Stimulated activated CD8-positive, alpha-beta memory T cell treated with anti-CD3 and anti-CD28 coated beads, Interleukin-15, amount 100 ng/mL, for 4 hours (primary cell): ENCODE measurements at places on chromosomes 5 and 9.

DNA sequence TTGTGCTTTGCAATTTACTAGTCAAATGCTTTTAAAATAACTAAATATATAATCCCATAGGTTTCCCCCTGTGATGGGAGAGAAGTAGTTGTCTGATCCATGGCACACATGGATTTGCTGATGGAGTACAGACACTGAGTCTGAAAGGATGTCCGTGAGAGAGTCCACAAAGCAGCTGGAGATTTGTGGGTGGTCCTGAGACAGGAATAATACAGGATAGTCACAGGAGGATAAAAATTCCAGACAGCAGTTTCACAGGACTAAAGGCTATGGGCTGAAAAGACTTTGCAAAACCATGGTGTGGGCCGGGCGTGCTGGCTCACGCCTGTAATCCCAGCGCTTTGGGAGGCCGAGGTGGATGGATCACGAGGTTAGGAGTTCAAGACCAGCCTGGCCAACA is 58.7 kb upstream of the ZFR start:
- DNase-seq: no peak

- no peak for DNase-seq
Observed at GRCh38 chr5:96458176-96458575, 25.1 kb upstream of the PCSK1 start.

DNA sequence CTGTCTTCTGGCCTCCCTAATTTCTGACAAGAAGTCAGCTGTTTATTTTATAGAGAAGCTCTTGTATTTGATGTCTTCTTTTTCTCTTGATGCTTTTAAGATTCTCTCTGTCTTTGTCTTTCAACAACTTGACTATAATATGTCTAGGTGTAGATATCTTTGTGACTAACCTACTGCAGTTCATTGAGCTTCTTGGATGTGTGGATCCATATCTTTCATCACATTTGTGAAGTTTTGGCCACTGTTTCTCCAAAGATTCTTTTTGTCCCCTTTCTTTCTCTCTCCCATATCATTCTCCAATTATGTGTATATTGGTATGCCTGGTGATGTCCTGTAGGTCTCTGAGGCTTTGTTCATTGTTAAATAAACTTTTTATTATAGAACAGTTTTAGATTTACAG is 16.7 kb downstream of the SPEF2 start:
- DNase-seq: no peak

GRCh38 chr5:179124273-179124852 is 64.2 kb downstream of the ZNF354C start:
- DNase-seq: no peak

DNA sequence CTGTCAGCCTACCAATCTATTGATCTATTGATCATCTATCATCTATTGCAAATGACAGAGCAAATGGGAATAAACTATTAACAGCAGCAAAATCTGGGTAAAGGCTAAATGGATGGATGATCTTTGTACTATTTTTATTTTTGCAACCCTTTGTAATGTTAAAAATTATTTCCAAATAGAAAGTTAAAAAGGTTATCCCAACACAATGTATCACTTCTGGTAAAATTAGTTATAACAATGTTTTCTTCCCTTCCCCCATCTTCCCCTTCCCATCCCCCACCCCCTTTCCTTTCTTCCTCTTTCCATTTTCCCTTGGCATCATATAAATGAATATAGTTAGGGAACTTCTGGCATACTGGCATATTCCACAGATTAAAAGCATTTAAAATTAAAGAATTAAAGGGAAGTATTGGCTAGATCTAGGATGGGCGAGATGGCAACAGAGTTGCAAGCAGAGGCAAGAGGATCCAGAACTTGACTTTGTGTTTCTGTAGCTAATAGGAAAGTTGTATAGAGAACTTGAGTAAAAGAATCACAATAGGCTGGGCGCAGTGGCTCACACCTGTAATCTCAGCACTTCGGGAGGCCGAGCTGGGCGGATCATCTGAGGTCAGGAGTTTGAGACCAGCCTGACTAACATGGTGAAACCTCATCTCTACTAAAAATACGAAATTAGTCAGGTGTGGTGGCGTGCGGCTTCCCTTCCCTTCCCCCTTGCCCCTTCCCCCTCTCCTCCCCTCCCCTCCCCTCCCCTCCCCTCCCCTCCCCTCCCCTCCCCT is 66.6 kb upstream of the TAF11L2 start:
- no peak for DNase-seq

DNA sequence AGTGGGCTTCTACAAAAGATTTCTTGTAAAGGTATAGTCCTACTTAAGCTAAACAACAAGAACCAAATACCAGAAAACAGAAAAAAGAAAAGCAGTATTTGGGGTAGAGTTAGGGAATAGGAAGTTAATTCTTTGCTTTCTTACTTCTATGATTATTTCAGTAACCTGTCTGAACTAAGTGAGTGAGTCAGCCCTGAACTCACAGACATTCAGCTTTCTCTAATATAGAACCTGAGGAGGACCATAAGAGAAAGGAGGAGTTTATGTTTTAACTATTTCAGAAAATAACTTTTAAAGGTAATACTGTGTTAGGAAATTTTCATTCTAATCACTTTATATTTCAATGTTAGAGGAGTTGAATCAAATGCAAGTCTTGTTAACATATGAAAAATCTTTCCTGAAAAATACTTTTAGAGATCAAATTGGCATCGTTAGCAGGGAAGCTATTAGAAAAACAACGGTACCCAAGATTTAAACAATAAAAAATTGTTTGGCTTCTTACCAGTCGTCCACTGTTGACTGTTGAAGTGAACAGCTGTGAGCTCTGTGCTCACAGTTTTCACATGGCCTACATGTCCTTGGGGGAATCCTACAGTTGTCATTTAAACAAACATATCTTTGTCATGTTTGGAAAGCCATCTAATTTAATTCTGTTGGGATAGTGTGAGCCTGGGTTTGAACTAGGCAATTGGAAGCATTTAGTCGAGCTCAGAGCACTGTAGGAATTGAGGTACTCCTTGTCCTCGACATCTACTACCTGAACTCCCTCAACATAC is 19.9 kb upstream of the ZFAND5 start:
- no peak for DNase-seq

GRCh38 chr5:117201001-117201400 is 626.4 kb upstream of the SEMA6A start:
- no peak for DNase-seq

DNA sequence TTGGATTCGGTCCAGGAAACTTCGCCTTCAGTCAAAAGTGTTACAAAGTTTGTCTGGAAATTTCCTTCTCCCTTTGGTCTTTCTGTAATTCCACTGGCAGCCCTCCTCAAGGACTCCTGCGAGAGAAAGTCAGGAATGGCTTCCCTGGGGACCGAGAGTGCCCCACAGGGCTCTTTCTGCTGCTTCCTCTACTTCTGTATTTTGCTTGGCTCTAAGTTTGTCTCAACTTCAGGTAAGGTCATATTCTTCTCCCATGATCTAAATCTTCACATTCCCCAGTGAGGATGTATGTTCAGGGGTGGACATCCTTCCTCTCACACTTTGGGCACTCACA is 10.3 kb upstream of the RIOK2 start:
- no peak for DNase-seq

- DNase-seq: no peak
Observed at GRCh38 chr5:34494111-34494755, 161.9 kb upstream of the RAI14 start.

DNA sequence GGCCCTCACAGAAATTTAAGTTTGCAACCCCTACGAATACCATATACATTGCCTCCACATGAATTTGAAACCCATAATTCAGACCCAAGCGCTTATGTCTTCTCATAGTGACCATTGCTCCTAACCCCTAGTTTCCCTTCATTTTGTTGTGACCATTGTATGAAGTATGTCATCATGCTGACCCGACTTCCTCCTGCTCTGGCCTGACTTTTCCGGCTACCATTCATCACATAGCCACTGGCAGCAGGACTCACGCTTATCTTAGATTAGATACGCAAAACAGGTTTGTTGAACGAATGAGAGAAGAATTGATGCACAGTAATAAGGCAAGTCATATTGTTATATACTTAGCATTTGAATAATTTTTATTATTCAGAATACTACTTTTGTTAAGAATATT is 345.4 kb downstream of the FBXL17 start:
- DNase-seq: no peak

DNA sequence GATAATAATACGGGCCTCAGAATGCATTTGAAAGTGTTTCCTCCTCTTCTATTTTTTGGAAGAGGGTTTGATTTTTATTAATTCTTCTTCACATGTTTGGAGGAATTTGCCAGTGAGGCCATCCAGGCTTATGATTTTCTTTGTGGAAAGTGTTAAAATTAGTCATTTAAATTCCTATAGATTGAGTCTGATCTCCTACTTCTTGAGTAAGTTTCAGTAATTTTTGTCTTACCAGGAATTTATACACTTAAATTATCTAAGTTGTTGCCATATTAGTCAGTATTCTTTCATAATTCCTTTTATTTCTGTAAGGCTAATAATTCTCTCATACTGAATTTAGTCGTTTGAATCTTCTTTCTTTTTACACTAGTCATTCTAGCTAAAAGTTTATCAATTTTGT is 25.2 kb upstream of the HAPLN1 start:
- DNase-seq: no peak

- DNase-seq: peak; percentile 40
Observed at GRCh38 chr9:36873247-36873875, 160.7 kb downstream of the PAX5 start.

DNA sequence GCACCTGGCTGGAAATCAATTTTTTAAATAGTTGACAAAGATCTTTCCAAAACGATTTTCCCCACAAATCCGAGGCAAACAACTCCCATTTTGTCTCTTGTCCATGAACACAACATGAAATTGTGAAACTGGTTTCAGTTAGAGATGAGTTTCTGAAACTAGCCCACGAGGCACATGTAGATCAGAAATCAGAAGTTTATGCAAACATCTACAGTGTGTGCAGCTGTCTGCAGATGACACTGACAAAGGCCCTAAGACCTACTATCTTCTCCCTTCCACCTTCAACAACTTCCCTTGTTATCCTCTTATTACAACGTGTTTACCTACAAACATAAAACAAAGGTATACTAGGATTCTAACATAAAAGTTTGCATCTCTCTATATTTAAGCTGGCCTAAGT is 183.3 kb downstream of the DIRAS2 start:
- DNase-seq: no peak

DNA sequence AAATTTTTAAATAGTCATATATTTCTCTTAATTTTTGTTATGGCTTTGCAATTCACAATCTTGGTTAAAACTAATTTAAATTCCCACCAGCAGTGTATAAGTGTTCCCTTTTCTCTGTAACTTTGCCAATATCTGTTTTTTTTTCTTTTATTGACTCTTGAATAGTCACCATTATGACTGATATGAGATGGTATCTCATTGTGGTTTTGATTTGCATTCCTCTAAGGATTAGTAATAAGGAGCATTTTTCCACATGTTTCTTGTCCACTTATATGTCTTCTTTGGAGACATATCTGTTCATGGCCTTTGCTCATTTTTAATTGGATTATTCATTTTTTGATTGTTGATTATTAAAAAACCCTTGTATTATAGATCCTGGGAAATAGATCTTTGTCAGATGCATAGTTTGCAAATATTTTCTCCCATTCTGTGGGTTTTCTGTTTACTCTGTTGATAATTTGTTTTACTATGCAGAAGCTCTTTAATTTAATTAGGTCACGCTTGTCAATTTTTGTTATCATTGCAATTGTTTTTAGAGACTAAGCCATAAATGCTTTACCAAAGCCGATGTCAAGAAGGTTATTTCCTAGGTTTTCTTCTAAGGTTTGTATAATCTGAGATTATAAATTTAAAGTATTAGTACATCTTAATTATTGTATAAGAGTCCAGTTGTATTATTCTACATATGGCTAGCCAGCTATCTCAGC is 610.9 kb downstream of the CHSY3 start:
- no peak for DNase-seq

- no peak for DNase-seq
Observed at GRCh38 chr5:14775857-14776256, 95.7 kb downstream of the ANKH start.

DNA sequence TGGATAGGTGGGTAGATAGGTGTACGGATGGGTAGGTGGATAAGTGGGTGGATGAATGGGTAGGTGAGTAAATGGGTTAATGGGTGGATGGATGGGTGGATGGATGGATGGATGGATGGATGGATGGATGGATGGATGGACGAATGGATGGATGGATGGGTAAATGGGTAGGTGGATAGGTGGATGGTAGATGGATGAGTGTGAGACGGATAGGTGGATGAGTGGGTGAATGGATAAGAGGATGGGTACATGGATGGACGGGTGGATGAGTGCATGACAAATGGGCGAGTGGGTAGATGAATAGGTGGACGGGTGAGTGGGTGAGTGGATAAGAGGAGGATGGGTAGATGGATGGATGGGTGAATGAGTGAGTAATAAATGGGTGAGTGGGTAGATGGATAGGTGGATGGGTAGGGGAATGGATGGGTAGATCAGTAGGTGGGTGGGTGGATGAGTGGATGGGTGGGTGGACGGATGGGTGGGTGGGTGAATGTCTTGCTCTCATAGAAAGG is 179.2 kb downstream of the FGF18 start:
- no peak for DNase-seq

DNA sequence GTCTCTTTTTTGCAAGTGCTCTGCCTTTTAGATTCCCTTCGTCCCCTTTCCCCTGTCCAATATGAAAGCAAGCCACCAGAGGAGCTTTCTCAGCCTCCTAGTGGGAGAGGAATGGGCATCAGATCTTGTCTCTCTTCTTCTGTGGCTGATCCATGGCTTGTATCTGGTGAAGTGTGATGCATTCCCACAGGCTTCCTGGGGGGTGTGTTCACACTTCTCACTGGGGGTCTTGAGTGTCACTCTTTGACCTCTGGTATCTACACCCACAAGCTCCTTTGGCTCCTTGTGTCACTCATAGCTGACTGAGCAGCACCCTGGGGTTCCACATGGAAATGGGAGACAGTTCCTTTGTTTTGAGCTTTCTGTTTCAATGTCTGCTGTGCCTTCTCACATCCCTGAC is 411.5 kb downstream of the GADD45G start:
- no peak for DNase-seq

DNA sequence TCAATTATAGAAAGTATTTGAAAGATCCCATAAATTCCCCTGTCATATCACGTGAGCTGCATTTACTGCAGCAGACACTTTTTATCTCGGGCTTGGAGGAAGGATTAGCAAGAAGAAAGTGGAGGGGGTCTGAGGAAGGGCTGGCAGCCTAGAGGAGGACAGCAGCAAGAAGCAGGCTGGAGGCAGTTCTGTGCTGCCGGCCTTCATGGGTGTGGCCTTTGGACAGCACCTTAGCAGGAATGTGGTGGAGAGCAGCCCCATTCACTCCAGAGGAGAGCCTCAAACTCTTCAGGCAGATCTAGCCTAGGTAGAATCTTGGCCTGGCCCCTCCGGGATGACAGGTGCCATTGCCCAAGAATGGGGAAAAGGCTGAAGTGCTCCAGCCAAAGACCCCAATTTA is 89.8 kb upstream of the GABRP start:
- DNase-seq: no peak

- DNase-seq: no peak
Observed at GRCh38 chr5:74063346-74063745, 437.4 kb downstream of the ARHGEF28 start.

GRCh38 chr5:93636837-93637236 is 53.8 kb downstream of the NR2F1 start:
- no peak for DNase-seq

GRCh38 chr5:147611483-147611882 is 101.6 kb upstream of the DPYSL3 start:
- no peak for DNase-seq
